NCI-H2107 (cell line): ENCODE measurements at places on chromosomes 13 and 19.

- no peak for DNase-seq
These were observed 1.1 kb upstream of the MISP start for GRCh38 chr19:749811-750210.

DNA sequence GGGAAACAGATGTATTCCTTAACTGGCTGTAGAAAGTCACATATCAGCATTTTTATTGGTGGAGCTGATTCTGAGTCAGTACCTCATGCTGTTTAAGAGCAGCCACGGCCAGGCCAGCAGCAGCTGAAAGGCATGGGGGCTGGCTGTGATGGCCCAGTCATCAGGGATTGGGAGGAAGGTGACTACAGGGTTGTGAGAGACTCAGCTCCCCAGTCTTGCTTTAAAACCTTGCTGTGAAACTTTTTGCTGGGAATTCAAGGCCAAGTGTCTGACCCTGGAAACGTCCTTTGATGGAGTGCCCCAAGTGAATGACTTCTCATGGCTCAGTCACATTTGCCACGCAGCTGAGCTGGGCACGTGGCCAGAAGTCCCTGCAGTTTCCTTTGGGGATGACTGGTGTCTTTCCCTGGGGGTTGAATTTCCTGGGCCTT is 39.1 kb upstream of the RNF113B start:
- no peak for DNase-seq

GRCh38 chr19:12629215-12629614 is 18.5 kb downstream of the ZNF791 start:
- no peak for DNase-seq

DNA sequence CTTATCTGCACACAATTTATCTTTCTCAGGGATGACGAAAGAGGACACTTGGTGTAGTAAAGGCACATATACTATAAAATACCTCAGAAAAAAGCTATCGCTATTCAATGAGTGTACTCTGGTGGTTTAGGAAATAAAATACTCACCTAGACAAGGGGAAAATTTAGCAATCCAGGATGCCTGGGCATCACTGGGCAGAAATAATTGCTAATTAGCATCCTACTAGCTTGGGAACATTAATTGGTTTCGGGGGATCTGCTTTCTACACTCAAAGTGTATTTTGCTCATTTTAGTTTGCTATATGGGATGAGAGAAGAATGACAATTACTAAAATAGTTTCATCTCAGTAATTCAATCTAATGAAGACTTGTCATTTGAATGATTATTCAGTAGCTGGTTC is 60.3 kb downstream of the OLFM4 start:
- no peak for DNase-seq

- no peak for DNase-seq
These were observed 71.9 kb upstream of the ZNF724 start for GRCh38 chr19:23321953-23322549.

DNA sequence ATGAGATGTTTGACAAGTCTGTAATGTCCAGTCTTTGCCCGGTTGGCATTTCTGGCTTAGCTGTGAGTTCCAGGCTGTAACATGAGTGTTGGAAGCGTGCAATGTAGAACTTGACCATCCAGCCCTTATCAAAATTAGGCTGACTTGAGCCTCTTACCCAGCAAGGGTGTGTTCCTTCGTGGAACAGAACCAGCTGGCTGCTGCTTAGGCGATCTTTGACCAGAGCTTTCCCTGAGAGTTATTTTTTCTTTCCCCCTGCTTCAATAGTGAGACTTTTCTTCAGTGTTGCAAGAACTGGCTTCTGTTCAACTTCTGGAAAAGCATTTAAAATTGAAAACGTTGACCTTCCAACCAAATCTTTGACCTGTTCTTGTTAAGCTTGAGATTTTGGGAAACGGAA is 6.5 kb downstream of the TNFSF13B start:
- DNase-seq = no peak
